ENCODE measurements at places on chromosomes 2 and 18.

DNA sequence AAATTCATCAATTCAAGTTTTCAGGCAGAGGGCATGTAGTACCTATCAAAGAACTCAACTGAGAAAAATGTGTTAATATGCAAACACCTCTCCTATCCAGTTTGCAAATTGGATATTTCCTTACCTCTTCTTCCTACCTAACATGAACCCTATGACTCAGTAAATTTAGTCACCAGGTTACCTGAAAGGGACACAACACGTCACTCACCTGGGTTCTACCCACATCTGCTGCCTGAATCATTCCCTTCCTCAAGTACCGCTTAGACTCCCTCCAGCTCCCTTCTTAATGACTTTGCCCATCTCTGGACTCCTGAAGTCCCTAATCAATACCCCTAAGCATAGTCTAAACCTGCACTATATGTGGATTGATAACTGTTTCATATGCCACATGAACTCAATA lies 10.4 kb downstream of the ANKRD44 start:
- DNase-seq: no peak

DNA sequence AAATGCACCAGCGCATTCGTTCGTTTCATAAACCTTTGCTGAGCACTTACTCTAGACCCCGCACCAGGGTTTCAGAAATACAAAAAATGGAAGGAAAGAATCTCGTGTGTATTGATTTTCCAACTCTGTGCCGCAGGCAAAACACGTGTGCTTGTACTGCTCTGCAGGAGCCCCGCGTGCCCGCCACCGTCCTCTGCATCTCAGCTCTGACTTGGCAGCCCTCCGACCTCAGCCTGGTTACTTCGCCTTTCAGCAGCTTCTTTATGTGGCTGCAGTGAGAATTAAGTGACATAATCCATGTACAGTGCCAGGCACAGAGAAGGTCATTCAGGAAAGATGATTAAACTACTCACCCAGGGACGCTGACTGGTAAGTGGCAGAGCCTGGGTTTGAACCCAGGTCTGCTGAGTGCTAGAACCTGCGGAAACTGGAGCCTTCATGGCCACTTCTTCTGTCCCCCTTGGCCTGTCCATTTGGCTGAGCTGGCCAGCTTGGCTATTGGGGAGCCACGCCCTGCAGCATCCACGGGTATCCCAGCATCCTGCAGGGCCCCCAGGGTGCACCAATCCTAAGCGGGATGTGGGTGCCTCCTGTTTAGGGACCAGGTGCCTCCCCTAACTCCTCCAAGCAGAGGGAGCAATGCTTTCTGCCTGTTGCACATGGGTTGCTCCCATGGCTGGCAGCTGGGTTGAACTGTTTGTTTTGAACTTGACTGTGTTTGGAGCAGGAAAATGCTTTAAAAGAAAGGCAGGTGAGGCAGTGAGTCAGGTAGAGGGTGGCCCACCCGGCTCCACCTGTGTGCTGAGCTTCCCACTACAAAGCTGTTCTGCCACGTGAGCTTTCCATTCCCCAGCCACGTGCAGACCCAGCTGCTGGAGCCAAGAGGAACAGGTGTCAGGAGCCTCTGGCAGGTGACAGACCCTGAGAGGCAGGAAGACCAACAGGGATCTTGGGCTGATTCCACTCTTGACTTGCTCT lies 34.3 kb downstream of the INHBB start:
- no peak for DNase-seq

DNA sequence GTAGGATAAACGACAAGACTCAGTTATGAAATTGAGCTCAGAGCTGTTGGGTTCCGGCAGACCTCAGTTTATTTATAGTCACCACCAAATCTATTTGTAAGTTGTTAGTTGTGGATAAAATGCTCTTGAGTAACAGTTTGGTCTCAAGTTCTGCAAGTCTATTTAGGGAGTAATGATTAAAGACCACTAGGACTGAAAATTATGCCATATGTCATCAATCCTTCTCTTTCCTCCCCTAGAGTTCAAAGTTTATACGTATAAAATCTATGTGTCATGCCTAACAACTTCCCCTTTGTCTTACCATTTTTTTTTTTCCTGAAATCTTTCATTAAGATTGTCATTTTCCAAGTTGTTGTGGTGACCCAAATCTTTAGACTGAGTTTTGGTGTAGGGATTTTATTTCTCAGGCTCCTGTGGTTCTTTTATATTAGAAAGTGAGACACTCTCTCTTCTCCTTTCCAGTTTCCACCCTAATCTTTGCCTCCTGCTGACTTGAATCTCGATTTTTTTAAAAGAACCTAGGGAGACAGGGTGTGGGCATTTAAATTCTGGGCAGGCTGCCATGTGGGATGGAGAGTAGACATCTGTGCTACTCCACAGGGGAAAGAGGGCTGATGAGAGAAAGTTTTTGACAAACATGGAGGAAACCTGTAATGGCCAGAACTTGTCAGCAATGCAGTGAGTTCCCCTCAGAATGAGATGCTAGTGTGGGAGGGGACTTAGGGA lies 51.0 kb downstream of the LAMA3 start:
- peak; percentile 69 for DNase-seq

DNA sequence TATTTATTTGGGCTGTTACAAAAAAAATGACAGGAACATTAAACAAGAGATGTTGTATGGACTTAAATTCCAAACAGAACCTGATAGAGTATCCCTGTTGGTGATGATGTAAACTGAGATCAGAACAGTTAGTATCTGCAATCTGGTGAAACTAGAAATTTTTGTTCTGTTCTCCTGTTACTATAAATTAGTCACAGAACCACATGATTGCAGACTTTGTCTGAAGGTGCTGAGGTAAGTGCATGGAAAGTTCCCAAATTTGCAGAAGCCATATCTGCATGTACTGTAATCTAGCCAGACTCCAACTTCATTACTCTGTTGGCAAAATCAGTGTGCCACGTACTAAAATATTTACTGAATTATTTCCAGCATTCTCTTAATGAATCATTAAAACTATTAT lies 516.3 kb upstream of the FSIP2 start:
- DNase-seq: no peak

GRCh38 chr2:32641180-32641579 lies 13.3 kb downstream of the TTC27 start:
- DNase-seq: no peak

Measured in suppressor macrophage treated with lipopolysaccharide for 1 hour (primary cell).